Spinal cord (tissue), 10 donors: ENCODE measurements at places on chromosomes 5 and 9.

- no peak for DNase-seq
Observed at GRCh38 chr9:95381221-95381620, 63.7 kb upstream of the FANCC start.

DNA sequence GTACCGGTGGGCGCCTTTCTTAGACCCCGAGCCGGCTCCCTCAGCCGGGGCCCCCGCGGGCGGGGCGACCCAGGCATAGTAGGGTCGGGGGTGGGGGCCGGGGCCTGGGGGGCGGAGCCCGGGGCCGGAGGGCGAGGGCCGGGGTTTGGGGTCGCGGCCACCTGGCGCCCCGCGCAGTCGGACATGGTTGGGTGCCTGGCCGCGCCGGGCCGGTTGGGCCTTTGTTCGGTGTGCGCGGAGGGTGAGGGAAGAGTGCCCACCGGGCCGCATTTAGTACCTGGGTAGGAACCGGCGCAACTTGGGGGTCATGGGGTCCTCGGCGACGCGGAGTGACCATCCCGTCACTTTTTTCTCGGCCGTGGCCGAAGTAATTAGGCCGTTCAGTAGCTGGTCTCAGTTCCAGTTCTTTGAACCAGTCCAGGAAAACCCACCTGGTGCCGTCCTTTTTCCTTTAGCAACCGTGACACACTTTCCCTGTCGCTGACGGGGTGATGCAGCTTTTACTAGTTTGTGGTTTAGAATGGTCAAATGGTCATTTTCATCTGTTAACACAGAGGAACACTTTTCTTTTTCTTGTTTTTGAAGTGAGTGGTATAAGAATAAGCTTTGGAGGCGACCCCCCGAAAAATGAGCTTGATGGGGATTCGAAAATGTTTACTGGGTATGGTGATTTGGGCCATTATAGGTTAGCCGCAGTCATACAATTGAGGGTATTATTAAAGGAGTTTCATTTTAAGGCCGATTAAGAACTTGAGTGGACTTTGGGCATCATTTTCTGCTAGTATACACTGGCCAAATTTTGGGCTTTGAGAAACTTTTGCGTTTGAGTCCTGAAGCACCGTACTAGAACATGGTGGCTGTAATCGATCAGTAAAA, 589 bp downstream of the CKS2 start:
- DNase-seq, result no peak

DNA sequence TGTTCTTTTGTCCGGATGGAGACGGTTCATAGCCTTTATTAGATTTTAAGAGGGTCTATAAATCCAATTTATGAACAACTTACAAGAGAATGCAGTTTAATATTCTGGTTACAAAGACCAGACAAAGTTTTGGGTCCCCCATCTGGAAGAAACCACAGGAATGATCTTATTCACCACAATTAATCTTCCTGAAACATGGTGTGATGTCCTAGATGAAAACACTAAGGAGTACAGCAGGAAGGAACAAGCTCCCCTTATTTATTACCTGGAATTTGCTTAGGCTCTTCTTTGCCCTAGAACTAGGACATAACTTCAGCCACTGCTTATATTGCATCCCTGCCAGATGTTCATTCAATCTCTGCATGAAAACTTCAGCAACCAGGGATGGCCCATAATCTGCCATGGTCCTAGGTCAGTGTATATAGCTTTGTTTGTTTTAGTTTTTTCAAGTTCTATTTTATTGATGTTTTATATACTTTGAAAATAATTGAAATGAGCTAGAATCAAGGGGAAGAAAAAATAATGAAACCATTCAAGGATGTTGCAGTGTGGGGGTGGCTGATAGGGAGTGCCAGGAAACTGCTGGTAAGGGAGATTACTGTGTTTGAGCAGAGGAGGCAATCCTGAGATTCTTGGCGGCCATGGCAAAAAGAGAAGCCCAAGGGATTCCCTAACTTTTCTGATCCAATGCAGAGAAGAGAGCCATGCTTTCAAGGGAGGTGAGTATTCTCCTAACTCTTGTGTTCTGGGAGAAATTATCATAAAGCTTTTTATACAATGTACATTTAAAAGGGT, 16.8 kb downstream of the TXNDC8 start:
- DNase-seq, result no peak

- no peak for DNase-seq
Observed at GRCh38 chr9:133210609-133211008, 1.6 kb upstream of the OBP2B start.

GRCh38 chr9:22817181-22817580, 370.6 kb downstream of the DMRTA1 start:
- DNase-seq, result no peak

DNA sequence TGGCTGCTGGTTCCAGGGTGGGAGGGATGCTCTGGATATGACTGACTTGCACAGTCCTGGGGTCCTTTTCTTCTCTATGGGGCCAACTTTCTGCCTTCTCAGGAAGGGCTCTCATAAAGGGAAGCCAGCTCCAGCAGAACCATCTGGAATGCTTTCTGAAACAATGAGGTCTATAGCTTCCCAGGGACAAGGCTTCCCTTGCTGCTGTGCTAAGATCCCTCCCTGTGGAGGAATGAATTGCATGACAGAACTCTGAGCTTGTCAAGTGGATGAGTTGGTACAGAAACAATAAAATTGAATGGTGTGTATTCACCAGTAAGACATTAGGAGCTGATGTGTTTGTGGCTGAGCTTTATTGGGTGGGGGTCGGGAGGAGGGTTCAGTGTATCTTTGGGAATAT, 19.8 kb downstream of the CKMT2 start:
- DNase-seq, result no peak

DNA sequence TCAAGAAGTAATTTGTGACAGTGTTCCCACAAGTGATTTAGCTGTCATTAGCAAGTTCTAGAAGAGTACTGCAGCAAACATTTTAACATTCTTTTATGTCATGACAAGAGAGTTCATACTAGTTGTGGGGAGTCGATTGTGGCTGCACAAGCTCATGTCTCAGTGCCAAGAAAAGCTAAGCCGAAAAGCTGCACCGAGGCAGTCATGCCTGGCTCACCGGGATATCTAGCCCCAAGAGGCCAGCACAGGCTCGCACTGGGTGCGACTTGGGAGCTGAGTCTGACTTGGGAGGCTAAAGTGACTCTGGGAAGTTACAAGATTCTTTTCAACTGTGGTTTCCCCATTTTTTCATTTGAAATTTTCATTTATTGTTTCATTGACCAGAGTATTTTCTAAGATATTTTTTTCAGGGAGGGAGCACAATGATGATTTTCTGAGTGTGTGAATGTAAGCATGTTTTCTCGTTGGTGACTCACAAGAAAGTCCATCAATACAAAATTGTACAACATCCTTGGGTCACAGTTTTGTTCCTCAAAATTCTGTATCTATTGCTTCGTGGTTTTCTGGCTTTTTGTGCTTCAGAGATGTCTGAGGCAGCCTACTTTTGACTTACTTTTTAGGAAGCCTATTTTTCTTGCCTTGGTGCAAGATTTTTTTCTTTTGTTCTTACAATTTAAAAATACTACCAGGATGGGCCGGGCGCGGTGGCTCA, 18.7 kb downstream of the CAST start:
- DNase-seq, result no peak

DNA sequence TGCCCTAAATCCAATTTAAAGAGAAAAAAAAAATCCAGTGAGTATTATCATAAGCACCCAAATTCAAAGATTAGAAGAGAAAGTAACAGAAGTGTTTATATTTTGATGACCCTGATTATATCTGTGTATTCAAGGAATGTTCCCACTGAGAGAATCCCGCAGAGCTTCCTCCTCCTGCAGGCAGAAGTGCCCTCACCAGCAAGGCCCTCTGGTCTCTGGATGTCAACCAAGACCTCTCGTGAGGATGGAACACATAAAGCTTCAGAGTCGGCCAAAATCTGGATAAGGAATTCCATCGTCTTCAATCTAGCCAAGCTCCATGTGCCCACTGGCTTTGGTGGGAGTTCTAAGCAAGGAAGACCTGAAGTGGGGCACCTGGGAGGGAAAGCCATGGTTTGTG, 18.1 kb downstream of the PTCH1 start:
- no peak for DNase-seq

DNA sequence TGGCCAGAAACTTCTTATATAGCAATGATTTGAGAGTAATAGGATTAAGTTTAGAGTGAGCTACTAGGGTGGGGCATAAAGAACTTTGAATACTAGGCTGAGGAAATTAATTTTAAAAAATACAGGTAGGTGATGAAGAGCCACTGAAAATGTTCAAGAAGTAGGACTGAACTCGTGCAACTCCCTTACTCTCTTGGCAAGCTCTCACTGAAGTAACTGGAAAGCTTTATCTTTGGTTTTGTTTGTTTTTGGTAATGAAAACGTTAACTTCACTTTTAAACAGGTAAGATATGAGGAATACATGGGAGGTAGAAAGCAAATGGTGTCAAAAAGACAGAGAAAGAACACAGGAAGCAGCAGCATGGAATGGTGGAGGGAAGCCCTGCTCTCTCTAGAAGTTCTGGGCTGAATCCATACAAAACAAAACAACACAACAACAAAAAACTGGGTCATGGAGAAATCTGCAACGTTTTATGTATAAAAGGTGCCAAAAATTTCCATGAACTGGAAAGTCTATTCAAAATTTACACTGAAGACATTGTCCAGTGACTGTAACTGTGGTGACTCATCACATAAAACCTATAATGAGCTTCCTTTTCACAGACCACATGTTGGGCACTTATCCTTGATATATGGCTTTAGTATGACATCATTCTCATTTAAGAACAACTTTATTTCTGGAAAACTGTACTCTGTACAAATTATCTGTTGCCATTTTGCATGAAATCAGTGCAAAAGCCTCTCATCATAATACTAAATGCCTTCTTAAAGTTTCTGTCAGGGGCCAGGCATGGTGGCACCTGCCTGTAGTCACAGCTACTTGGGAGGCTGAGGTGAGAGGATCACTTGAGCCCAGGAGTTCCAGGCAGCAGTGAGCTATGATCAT, 91.2 kb upstream of the CHD1 start:
- DNase-seq, result no peak

- DNase-seq, result no peak
Observed at GRCh38 chr5:134995850-134996402, 28.2 kb downstream of the CATSPER3 start.

- DNase-seq, result no peak
Observed at GRCh38 chr5:67490543-67491321, 294.1 kb upstream of the CD180 start.

DNA sequence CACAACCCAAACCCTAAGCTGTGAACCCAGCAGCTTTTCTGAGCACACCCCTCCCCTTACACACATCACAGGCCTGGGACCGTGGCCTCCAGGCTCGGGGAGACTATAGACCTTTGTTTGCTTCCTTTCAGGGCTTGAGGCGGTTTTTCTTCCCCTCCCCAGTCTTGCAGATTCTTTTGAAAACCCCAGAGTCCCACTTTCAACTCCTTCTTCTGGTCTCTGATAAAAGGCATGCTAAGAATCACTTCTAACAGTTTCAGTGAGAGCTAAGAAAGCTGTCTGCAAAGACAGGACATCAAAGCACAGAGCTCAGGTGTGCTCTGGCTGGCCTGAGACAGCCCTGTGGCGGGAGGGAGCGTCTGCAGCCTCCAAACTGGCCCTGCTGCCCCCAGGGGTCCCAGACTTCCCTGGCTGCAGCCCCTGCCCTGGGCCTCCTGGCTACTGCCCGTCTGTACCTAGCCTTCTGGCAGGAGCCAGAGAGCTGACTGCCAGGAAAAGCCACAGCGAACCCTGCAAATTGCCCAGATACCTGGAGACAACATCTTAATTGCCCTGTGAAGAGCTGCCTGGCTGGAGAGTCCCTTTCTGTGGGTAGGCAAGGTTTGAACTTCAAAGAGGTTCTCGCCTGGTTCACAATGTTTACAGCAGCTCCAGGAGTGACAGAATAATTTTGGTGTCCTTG, 138.9 kb downstream of the GADD45G start:
- DNase-seq, result no peak

DNA sequence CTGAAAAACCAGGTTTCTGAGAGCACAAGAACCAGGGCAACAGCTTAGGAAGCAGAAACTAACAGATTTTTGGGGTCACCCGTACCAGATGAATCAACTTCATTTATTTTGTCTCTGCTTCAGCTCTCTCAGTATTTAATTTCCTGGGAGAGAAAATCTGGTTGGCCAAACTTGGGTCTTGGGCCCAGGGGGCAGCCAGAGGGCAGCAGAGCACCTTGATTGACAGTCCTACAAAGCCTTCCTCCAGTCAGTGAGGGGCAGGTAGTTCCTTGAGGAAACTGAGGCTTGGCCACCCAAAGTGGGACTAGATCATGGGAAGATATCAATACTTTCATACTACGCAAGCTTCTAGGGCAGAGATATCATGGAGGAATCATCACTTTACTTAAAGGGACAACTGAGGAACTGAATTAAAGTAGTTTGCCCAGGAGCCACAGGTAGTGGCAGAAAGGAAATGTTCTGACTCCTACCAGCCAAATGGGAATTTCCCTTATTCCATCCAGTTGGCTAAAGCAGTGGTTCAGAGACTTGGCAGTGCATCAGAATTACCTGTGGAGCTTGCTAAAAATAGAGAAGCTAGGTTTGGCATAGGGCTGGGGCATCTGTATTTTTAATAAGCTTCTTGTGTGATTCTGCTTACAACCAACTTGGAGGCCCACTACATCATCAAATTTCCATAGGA, 21.5 kb upstream of the ARHGAP26 start:
- DNase-seq, result no peak

GRCh38 chr5:133870661-133871060, 97.8 kb downstream of the C5orf15 start:
- peak; percentile 26 for DNase-seq

DNA sequence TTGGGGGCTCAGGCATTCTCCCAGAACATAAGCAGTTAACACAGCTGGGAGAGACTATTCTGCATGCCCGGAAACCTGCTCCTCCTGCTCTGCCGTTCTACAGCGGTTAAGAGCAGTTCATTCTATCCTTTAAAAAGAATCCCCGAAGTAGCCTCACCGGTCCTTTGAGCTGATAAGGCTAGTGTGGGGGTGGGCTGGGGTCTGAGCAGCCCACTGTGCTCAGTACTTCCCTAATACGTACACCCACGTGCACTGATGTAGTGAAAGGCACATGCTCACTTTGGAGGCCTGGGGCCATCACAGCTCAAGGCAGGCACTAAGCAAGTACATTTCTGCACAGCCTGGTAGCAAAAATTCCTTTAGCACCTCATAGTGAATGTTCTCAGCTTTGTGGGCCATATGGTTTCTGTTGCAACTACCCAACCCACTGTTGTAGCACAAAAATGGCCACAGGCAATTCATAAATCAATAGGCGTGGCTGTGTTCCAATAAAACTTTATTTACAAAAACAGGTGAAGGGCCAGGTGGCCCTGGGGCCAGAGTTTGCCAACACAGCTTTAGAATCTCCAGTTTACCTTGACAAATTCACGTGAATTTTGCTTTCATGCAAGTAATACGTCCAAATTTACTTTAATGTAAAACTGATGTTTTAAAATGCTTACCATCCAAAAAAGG, 136.4 kb downstream of the ZNF354C start:
- no peak for DNase-seq
